ENCODE measurements at places on chromosomes 2 and 18. TPM values are rescaled to one million over a fixed set of nuclear protein-coding genes. Genes with fewer than 3 reads are reported as not detected.

Gene UGT1A4
- total RNA-seq, result not detected

Gene C2orf81
- total RNA-seq, result 3.2 TPM

Gene CABYR
- 19.7 TPM for total RNA-seq

Gene CD8B2
- not detected for total RNA-seq

Gene FBXO48
- 0.56 TPM for total RNA-seq

Gene TCF23
- total RNA-seq, result not detected

Gene SERPINB11
- 0.03 TPM for total RNA-seq

Gene CKAP2L
- 13.9 TPM for total RNA-seq

Gene FTCDNL1
- 3.0 TPM for total RNA-seq

Gene PPIL3
- total RNA-seq, result 21.9 TPM

Gene MAPK4
- total RNA-seq, result 0.33 TPM

Gene CNRIP1
- 1.6 TPM for total RNA-seq

Gene CNTNAP5
- total RNA-seq, result not detected

Gene POTEE
- total RNA-seq, result 0.07 TPM

Gene TIGD1
- 4.2 TPM for total RNA-seq

Gene OLA1
- total RNA-seq, result 121 TPM

Gene CIDEA
- not detected for total RNA-seq

Gene SULT1C2
- total RNA-seq, result 0.39 TPM

Gene STPG4
- total RNA-seq, result not detected

Gene MAL
- 0.26 TPM for total RNA-seq

Gene TMSB10
- 10,369 TPM for total RNA-seq

Gene CLEC4F
- not detected for total RNA-seq

Gene TBR1
- total RNA-seq, result 0.05 TPM

Gene C2orf80
- total RNA-seq, result not detected

Gene MITD1
- total RNA-seq, result 22.0 TPM

Gene LHCGR
- not detected for total RNA-seq

Gene HOXD3
- 0.11 TPM for total RNA-seq

Gene ADCYAP1
- total RNA-seq, result not detected

Gene TRIM54
- total RNA-seq, result 1.2 TPM

Gene PEX13
- total RNA-seq, result 14.0 TPM

Gene HS6ST1
- 12.0 TPM for total RNA-seq

Gene LRP1B
- not detected for total RNA-seq

Gene SNORC
- 4.1 TPM for total RNA-seq

Gene NETO1
- not detected for total RNA-seq

Gene CNGA3
- 0.02 TPM for total RNA-seq

Gene OTOS
- total RNA-seq, result not detected

Gene ALLC
- not detected for total RNA-seq

Gene TFPI
- 35.2 TPM for total RNA-seq

Gene TPO
- 0.15 TPM for total RNA-seq

Gene TMEM37
- total RNA-seq, result 2.7 TPM

Gene CD226
- 0.11 TPM for total RNA-seq

Gene SPDYA
- 0.26 TPM for total RNA-seq

Gene SULT1C4
- not detected for total RNA-seq

Gene FZD7
- total RNA-seq, result 6.7 TPM

Gene TAF4B
- total RNA-seq, result 3.9 TPM
